Cardiac septum (tissue), 1 donor: ENCODE measurements at places on chromosomes 13 and 19. TPM values are rescaled to one million over a fixed set of nuclear protein-coding genes. Genes with fewer than 3 reads are reported as not detected.

GRCh38 chr19:342801-343421 is 1.7 kb downstream of the MIER2 start:
- peak; percentile 84 for DNase-seq

DNA sequence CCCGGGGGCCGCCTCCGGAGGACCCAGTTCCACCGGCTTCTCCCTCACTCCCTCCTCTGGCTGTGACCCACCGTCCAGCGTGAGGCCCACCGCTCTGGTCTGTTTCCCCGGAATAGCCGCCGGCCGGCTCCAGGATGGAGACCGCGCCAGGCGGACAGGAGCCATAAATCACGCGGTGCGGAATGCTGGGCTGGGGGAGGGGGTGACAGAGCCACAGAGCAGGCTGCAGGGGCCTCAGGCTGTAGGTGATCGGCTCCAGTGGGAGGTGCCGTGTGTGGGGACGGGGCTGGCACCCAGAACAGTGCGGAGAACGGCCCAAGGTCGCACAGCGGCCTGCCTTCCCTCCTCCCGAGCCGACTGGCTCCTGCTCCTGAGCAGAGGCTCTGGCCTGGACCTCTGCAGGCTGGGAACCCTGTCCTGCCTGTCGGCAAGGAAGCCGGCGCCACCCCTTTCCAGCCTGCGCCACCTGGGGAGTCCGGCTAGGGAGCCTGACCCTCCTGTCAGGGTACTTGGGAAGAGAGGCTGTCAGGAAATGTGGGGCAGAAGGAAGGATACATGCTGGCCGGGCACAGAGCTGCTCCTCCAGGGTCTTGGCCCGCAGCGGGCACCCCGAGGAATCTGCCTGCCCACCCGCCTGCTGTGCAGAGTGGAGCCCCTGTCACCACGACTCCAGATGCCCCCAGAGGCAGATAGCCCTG is 8.3 kb downstream of the PIAS4 start:
- no peak for DNase-seq

GRCh38 chr13:20998649-20999415 is 62.6 kb downstream of the LATS2 start:
- DNase-seq, result no peak

DNA sequence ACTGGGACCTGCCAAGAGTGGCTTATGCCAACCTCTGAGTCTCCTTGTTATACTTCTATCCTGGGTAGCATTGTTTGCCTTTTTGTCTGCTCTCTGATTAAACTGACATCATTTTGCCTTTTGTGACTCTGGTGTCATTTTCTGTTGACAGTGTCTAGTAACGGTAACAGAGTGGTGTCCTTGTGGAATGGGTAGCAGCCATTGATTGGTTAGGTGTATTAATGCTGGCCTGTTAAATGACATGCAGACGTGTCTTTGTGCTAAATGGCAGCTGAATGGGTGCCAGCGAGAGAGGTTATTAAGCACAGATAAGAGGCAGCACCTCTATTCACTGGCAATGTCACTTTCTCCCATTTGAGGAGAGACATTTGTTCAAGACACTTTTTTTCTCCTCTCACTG is 1289.4 kb downstream of the PCDH9 start:
- no peak for DNase-seq

DNA sequence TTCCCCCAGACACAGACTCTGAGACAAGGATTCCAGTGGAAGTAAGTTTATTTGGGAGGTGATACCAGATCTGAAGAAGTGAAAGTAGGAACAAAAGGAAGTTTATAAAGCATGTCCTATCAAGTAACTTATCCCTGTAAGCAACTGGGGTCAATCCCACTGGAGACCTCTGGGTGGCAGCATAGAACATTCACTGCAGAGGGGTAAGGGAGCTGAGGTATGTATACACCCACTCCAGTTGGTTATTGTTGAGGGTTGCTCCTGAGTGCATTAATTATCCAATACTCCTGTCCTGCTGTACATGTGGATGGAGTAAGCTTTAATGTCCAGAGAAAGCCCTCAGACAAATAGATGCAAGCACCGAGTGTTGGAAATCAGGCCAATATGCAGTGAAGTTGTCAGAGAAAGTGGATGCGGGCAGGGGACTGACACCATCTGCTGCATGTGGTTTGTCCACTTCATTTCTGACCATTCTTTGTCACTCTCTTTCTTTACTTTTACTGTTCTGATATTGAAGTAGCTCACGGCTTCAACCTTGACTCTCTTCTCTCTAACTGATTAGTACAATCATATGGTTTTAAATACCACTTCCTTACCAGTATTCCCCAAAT is 46.7 kb downstream of the NOTCH3 start:
- DNase-seq, result no peak

DNA sequence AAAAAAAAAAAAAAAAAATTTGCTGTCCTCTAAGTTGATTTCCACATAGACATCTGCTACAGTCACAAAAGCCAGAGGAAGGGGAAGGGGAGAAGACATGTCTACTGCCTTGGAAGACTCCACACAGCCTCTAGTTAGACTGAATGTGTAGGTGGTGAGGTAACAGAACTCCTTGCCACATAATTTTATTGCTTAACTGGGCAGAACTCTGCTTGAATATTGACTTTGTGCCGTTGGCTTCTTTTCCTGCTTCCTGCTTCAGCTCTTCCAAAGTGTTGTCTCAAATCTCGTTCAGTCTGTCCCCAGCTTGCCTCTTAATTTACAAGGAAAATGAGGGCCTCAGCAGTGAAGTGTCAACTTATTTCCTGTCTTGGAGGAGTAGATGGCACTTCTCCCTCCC is 37.1 kb downstream of the ESD start:
- DNase-seq, result no peak

- DNase-seq, result no peak
Measured at GRCh38 chr19:17794731-17795494, at the start of gene B3GNT3. Gene B3GNT3 (plus strand): TSS chr19:17795138. CDS start chr19:17807808, 12,670 bp downstream.

GRCh38 chr13:63048653-63049052 is 1633.0 kb upstream of the PCDH20 start:
- DNase-seq, result no peak

- DNase-seq, result no peak
Measured at GRCh38 chr19:5665781-5666513, 14.4 kb downstream of the MICOS13 start.

DNA sequence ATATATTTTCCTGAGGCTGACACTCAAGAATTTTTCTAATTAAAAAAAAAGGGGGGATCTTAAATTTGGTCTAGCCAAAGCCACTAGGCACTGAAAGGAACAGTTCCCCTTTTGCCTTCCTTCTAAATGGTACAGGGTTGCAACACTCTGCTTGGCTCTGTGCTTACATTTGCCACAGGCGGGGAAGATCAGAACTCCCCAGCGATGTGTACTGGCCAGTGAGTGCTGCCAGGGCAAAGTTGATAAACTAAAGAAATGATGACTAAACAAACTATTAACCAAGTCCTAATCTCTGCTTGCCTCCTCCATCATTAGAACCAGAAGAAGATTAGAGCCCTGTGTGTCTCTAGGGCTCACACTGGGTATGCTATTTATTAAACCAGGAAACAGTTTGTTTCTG is 75.3 kb upstream of the SCEL start:
- no peak for DNase-seq

DNA sequence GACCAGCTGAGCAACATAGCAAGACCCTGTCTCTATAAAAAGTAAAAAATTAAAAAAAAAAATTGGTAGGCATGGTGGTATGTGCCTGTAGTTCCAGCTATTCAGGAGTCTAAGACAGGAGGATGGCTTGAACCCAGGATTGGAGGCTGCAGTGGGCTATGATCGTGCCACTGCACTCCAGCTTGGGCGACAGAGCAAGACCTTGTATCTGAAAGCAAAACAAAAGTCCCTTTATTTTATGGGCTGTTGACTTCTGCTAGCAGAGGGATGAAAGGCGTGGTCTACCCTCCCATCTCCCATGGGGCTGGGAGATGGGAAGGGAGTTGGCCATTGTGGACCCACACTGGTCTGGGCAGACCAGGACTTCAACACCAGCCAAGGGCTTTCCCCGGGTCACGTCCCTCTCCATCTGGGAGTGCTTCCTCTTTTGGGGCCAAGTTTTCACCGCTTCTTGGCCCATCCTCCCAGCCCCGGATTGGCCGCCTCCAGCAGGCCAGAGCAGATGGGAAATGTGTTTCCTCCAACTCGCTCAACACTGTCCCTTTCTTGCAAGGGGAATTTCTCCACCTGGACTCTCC is 2.2 kb upstream of the TNFSF9 start:
- DNase-seq, result no peak

DNA sequence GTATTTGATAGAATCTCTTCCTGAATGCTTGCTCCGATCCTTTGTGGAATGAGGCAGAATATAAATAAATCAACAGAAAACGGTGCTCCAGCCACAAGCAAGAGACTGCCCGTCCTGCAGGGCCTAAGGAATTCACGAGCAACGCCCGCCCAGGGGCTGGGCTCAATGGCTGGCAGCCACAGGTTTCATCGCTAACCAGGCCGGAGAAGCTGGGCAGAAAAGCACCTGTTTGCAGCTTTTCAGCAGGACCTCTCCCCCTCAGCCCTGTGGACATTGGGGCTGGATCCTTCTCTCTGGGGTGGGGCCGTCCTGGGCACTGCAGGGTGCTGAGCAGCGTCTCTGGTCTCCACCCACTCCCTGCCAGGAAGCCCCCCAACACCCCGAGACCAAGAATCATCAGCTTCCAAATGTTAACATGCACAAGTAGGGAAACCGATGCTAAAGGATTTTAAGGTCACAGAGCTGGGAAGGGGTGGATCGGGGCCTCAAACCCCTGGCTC is 102.5 kb downstream of the GADD45B start:
- DNase-seq, result peak; percentile 75

DNA sequence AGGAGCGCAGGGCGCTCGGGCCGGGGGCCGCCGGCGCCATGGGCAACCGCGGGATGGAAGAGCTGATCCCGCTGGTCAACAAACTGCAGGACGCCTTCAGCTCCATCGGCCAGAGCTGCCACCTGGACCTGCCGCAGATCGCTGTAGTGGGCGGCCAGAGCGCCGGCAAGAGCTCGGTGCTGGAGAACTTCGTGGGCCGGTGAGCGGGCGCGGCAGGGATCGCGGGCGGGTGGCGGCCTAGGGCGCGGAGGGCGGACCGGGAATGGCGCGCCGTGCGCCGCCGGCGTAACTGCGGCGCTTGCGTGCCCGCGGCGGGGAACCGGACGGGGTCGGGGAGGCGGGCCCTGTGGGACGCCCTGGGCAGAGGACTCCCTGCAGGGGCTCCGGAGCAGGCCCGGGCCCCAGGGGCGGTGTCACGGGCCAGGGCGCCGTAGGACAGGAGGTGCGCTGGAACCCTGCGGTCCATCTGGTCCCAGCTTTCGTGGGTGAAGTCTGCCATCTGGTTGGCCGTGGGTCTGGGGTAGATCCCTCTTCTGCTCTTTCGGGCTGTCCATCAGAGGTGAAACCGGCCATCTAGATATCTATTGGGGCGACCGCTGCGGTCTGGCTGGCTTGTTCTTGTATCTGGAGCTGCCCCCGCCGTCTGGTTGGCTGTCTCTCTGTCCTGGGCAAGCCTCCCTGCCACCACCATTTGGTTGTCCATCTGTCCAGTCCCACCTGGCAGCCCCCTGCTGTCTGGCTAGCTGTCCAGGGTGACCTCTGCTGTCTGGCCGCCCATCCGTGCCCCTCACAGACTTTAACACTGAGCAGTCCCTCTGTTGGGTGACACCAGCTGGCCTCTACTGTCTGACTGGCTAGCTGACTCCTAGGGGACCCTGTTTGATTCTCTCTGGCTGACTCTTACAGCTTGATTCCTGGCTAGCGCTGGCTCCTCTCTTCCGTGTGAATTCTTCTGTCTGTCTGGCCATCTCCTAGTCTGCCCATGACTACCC is 622 bp downstream of the DNM2 start:
- DNase-seq, result peak; percentile 79

DNA sequence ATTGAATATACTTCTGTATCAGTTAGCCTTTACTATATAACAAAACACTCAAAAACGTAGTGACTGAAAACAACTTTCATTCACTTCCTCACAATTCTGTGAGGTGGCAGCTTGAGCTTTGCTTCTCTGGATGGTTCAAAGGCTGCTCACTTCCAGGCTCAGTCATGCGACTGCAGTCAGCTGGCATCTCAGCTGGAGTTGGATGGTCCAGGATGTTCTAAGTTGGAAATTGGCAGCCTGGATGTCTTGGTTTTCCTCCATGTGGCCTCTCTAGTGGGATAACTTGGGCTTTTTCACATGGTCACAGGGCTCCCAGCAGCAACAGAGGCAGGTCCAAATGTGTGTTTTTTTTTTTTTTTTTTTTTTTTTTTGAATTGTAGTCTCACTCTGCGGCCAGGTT is 204.4 kb downstream of the LACC1 start:
- DNase-seq, result no peak

DNA sequence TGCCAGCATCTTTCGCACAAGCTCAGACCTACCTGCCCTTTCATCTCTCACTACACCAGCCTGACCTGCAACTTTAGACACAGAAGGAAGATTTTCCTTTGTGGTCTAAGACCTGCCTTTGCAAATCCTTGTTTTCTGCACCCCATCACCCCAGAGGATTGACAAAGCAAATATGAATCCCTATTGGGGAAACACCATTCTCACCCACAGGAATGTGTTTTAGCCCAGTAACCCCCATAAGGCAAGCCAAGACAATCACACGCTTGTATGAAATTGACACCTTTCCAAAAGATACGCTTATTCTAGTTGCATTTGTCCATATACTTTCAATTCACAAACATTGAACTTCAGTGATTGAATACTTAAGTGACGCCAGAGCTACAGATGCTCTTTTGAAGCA is 55.7 kb downstream of the SPATA13 start:
- DNase-seq, result no peak

DNA sequence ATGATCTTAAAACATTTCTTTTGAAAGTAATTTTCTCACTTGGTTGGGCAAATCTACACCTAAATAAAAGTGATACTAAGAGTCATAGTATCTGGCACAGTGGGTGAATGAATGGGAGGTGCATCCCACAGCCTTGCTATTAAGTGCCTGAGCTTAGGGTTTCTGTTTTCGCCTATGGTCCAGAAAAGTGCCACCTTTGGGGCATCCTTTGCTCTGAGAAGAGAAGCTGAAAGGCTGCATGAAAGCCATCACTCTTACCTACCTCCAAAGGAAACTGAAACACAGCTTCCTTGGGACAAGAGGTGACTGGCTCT is 55.6 kb upstream of the AKAP11 start:
- no peak for DNase-seq

Gene CLN5
- 13.4 TPM for total RNA-seq

Gene GDF15
- total RNA-seq, result 4.3 TPM

Gene PSG7
- not detected for total RNA-seq

Gene GJB2
- 0.46 TPM for total RNA-seq

Gene RFX2
- total RNA-seq, result 4.0 TPM

Gene FUZ
- 13.7 TPM for total RNA-seq

Gene LRRC8E
- 0.30 TPM for total RNA-seq

Gene FLT3
- 0.05 TPM for total RNA-seq

Gene CPAMD8
- 7.1 TPM for total RNA-seq

Gene SKA3
- 0.65 TPM for total RNA-seq

Gene ACOD1
- not detected for total RNA-seq

Gene TSEN34
- total RNA-seq, result 22.6 TPM

Gene FCHO1
- 1.0 TPM for total RNA-seq

Gene NXNL1
- 0.59 TPM for total RNA-seq

Gene ZNF77
- total RNA-seq, result 2.0 TPM

Gene RAVER1
- 17.8 TPM for total RNA-seq
